ENCODE measurements at places on chromosomes 3 and 15. TPM values are rescaled to one million over a fixed set of nuclear protein-coding genes. Genes with fewer than 3 reads are reported as not detected.

The CORO2B gene
- total RNA-seq, result 2.5 TPM

- peak; percentile 97 for DNase-seq
These were observed 29.2 kb upstream of the CYP11A1 start for GRCh38 chr15:74396445-74397238.

DNA sequence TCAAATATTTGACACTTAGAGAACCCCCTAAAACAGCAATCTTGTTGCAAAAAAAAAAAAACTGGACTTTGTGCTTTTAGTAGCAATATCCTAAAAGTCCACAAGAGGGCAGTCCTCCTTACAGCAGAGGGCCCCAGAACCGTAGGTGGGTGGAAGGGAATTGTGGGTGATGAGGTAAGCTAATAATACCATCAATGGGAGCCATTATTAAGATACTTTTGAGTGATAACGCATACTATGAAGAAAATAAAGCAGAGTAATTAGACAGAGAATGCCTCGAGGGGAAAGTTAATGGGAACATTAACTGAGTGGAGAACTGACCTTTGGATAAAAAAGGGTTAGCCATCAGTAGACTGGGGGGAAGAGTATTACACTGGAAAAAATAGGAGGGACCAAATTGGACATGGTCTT lies 229.9 kb downstream of the THRB start:
- peak; percentile 19 for DNase-seq

DNA sequence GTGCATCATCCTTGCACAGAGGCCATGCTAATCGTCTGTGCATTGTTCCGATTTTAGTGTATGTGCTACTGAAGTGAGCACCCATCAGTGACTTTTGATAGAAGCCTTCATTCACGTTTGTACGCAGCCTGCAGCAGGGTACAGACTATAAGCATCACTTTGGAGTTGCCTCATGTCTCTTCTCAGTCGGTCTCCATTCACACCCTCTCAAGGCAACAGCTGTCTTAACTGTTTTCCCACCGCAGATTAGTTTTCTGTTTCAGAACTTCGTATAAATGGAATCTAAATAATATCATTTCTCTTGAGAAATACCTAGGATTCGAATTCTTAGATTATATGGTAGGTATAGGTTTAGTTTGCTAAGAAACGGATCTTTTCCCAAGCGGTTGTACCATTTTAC lies 143.2 kb downstream of the KLHL25 start:
- no peak for DNase-seq

- DNase-seq, result no peak
These were observed 83.0 kb upstream of the DLG1 start for GRCh38 chr3:197381371-197381770.

Data from Daoy (cell line).